Astrocyte of the spinal cord (primary cell): ENCODE measurements at places on chromosomes 13 and 19.
A peak's percentile ranks its signal among the peaks of the same experiment; 100 is the strongest.

- DNase-seq = no peak
These were observed 8.7 kb upstream of the CREB3L3 start for GRCh38 chr19:4144666-4145249.

DNA sequence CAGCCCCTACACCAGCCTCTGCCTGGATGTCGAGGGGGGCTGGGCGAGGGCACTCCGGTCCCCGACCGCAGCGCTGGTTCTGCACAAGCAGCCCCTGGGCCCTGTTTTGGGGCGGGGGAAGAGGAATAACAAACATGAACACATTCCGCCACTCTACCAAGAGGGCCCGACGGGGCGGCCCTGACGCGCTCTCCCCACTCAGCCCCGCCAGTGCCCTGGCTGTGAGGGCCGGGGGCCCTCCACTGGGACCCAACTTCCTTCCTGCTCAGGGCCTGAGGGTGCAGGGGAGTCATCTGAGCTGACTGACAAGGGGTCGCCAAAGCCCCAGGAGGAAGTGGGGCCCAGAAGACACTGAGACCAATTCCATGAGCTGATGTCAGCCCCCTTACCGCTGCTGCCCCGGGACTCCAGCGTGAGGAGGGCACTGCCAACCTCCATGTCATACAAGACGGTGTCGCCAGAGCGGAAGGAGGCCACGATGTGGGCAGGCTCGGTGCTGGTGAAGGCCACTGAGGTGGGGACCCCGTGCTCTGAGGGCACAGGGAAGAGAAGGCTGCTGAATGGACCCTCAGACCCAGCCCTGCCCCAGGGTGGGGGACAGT, 5.6 kb upstream of the PRKD2 start:
- no peak for DNase-seq

GRCh38 chr13:94243551-94243950, 235.9 kb downstream of the DCT start:
- no peak for DNase-seq

DNA sequence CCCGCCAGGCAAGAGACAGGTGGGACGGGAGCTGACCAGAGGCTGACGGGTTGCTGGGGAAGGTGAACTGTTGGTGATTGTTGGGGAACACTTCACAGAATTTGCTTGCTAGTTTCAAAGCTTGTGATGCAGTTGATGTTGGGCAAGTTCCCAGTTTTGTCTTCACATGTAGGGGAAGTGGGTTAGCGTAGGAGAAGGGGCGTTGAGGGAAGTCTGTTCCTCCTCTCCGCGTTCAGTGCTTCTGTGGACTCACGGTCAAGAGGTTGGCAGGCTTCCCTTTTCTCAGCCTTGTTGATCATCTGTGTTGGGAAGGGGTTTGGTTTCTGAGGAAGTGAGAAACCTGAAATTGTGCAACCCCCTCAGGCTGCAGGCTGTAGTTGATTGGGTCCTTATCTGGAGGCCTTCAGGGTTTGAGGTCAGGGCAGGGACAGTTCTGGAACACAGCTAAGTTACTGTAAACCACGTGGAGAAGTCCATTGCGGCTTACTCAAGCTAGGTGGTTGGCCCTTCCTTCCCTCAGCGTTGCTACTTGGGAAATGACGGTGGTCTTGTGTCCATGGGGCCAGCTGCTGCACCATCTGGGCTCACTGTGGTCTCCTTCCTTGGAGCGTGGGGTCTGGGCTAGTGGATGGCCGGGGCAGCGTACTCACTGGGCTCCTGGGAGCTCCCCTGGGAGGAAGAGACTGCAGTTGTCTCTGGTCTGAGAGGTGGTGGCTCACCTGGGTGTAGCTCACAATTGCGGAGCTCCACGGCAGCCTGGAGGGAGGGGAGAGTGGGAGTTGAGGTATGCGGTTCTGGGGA, 7.5 kb downstream of the RPS9 start:
- peak; percentile 58 for DNase-seq

DNA sequence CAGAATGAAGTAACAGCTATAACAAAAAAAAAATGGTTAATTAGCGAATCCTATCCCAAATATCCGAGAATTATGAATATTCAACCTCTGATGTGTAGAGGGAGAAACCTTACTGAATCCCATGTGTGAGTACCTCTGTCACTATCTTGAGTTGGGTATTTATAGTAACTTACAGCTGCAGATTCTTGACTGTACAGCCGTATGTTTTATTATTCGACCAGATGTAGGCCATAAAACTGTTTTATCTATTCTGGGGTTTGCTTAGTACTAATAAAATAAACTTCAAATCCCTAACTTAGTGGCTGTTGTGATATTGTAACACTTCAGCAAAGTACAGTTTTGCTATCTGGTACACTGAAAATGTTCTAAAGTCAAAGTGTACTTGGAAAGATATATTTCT, 120.0 kb downstream of the EFNB2 start:
- no peak for DNase-seq
